ENCODE measurements at places on chromosomes 3 and 15.

DNA sequence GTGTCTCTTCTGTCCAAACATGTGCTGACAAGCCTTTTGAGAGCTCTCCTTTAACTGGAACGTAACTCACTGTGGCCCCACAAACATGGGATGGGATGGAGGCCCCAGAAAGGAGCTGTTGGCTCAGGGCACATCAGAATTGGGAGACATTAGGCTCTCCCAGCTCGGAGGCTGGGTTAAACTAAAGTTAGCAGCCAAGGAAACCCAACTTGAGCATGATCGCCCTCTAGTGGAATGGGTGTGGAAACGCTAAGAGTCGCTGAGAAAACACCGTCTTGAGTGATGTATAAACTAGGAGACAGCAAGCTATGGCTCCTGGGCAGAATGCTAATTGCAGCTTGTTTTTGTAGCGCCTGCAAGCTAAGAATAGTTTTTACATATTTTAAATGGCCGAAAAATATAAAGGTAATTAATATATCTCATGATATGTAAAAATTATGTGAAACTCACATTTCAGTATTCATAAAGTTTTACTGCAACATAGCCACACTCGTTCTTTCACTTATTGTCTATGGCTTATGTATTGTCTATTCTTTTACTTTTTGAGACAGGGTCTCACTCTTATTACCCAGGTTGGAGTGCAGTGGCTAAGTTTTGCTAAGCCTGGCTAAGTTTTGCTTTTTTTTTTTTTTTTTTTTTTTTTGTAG lies 138.8 kb upstream of the HACD2 start:
- H3K27ac ChIP-seq: no peak overlapping the region
- no peaks in the 10 kb centered on the region for H3K36me3 ChIP-seq
- no peak overlapping the region for H3K4me3 ChIP-seq
- peaks cover 10% of the 10 kb centered on the region for H3K4me1 ChIP-seq
- peak; percentile 33 for DNase-seq

GRCh38 chr15:55868707-55869106 lies 124.7 kb downstream of the NEDD4 start:
- DNase-seq: no peak
- no peaks in the 10 kb centered on the region for H3K4me1 ChIP-seq
- H3K27me3 ChIP-seq: no peaks in the 10 kb centered on the region

GRCh38 chr3:149163066-149163465 lies 33.6 kb downstream of the HPS3 start:
- no peak for DNase-seq
- H3K36me3 ChIP-seq: peaks cover 53% of the 10 kb centered on the region
- H3K27ac ChIP-seq: no peak overlapping the region
- H3K4me3 ChIP-seq: no peak overlapping the region
- no peaks in the 10 kb centered on the region for H3K27me3 ChIP-seq

DNA sequence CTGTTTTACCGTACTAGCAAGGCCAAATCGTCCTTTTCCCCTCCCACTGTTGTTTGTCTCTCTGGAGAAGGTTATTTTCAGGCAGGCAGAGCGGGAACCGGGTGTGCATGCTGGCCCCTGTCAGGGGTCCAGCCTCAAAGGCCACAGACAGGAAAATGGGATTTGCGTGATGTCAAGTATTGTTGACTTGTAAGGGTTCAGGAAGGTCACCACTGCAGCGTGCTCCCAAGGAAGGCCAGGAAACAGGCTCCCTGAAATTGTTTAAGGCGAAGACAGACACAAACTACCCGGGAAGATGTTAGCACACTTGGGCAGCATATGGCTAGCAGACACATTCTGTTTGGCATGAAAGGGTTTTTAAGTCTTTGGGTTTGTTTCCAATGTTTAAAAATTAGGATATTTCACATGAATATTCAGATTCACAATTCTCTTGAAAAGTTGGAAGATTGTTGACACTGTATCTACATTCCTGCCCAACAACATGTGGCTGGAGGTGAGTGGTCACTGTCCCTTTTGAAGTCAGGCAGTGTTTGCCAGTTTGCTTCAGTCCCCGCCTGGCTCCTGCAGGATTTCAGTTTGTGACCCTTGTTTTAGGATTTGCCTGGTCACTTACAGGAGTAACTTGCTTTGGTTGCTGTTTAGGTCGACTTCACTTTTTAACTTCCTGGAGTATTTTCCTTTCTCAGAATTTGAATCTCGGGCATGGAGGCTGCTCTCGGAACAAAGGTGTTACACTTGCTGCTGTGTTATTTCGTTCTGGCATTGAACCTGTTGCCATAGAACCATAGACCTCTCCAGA lies 90.4 kb downstream of the BDH1 start:
- H3K27me3 ChIP-seq: peaks cover 72% of the 10 kb centered on the region
- no peak overlapping the region for H3K27ac ChIP-seq
- no peaks in the 10 kb centered on the region for H3K4me1 ChIP-seq
- no peak overlapping the region for H3K4me3 ChIP-seq

DNA sequence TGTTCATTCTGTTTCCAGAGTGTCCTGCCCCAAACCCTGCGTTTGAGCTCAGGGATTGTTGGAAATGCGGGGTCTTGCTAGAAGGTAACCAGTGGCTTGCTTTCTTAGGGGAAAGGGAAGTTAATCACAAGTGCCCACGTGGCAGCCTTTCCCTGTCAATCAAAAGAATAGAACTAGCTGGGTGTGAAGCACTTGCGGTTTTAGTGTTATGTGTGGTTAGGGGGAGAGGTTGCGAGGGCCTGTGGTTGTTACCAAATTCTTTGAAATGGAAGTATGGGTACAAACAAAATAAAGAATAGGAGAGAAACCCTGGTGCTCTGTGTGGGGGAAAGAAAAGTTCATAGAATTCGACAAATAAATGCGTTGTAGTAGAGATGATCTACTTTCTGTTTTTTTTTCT lies 67.6 kb downstream of the FNDC3B start:
- peak; percentile 68 for DNase-seq
- peak overlapping the region; percentile 95 for H3K27ac ChIP-seq
- peak overlapping the region; percentile 76 for H3K4me3 ChIP-seq
- H3K27me3 ChIP-seq: no peaks in the 10 kb centered on the region

DNA sequence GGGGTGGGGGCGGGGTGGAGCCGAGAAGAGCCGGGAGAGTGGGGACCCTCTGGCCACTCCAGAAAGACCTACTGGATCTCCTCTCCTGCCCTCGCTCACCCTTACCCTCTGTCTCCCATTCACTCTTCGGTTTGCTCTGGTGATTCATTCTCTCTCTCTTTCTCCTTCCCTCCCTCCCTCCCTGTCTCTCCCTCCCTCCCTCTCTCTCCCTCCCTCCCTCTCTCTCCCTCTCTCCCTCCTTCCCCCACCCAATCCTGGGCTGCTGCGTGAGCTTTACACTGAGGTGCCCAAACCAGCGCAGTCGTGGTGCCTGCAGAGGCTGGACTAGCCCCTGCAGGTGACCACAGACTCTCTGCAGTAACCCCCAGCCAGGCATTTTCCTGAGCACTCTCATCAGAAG lies 32.2 kb upstream of the ADAMTS17 start:
- no peak for DNase-seq
- no peaks in the 10 kb centered on the region for H3K4me1 ChIP-seq

- H3K27ac ChIP-seq: no peak overlapping the region
- DNase-seq: no peak
- no peaks in the 10 kb centered on the region for H3K27me3 ChIP-seq
- H3K36me3 ChIP-seq: peaks cover 9% of the 10 kb centered on the region
Measured at GRCh38 chr3:108209579-108209978, 12.6 kb downstream of the IFT57 start.

DNA sequence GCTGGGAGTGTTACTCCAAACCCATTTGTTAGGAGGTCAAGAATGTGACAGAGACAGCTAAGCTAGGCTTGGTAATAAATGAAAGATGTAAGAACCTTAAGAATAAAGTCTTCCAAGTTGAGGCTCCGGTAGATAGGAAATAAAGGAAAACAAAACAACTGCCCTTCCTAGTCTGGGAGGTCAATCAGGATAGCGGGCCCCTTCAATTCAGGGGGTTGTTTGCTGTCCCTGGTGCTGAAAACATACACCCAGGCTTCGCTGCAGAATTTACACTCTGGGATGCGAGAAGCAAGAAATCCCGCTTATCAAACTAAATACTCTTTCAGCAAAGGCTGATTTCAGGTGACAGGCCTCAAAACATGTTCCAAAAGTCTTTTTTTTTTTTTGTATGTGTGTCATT lies 393.4 kb downstream of the NTRK3 start:
- DNase-seq: no peak
- peaks cover 10% of the 10 kb centered on the region for H3K27me3 ChIP-seq
- H3K4me1 ChIP-seq: no peaks in the 10 kb centered on the region
- no peak overlapping the region for H3K27ac ChIP-seq

- H3K27me3 ChIP-seq: no peaks in the 10 kb centered on the region
- H3K27ac ChIP-seq: no peak overlapping the region
- DNase-seq: no peak
- no peak overlapping the region for H3K4me3 ChIP-seq
- no peaks in the 10 kb centered on the region for H3K4me1 ChIP-seq
Measured at GRCh38 chr3:33105341-33105948, 8.4 kb upstream of the CRTAP start.

DNA sequence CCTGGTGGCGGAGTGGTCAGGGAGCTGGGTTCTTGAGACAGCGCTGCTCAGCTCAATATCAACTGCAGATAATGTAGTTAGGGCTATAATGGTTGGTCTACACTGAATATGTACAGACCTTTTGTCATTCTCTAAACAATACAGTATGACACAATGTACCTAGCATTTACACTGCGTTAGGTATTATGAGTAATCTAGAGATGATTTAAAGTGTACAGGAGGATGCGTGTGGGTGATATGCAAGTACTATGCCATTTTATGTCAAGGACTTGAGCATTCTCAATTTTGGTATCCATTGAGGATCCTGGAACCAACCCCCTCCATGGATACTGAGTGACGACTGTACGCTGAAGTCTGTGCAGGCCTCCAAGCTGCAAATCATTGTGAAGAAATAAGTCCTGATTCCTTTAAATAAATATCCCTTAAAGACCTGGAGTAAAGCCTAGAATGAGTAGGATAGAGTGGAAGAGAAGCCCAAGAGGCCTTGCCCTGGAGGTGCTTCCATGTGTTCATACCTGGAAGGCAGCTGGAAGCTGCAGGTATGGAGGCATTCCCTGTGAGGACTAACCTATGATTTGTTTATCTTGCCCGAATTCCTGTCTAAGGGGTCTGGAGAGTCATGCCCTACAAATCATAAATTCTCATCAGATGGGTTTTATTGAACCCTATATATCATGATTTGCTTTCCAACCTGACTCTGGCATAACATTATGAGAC lies 15.7 kb upstream of the RTP1 start:
- no peaks in the 10 kb centered on the region for H3K4me1 ChIP-seq
- H3K27me3 ChIP-seq: peaks cover 63% of the 10 kb centered on the region
- DNase-seq: no peak
- no peak overlapping the region for H3K4me3 ChIP-seq

GRCh38 chr15:35723852-35724251 lies 177.9 kb upstream of the DPH6 start:
- no peak overlapping the region for H3K27ac ChIP-seq
- DNase-seq: no peak
- H3K36me3 ChIP-seq: peaks cover 2% of the 10 kb centered on the region
- H3K4me3 ChIP-seq: no peak overlapping the region

GRCh38 chr3:25156626-25157025 lies 271.4 kb upstream of the RARB start:
- no peak overlapping the region for H3K4me3 ChIP-seq
- H3K4me1 ChIP-seq: no peaks in the 10 kb centered on the region
- no peak overlapping the region for H3K27ac ChIP-seq
- H3K27me3 ChIP-seq: no peaks in the 10 kb centered on the region
- no peaks in the 10 kb centered on the region for H3K36me3 ChIP-seq

DNA sequence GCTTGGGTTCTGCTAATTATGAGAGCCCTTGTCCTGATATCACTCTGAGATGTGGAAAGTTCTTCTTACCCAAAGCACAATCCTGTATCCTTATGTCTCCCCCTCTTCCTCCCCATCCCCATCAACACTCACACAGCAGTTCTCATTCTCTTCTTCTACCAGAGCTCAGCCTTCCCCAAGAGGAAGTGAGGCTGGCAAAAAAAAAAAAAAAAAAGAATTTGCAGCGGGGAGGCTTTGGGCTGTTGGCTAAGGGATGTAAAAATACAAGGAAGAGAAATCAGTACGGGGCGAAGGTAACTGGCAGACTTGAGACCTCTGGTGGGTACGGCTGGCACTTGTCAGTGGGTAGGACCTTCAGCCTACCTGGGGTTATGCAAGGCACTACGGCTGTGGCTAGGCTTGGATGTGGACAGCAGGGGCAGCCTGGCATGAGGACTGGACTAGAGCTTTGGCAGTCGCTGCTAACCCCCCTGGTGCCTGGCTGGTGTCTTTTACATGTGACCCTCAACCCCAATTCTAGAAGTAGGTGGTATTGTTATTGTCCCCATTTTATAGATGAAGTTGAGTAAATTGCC lies 5.4 kb downstream of the VIPR1 start:
- H3K36me3 ChIP-seq: peaks cover 5% of the 10 kb centered on the region
- H3K4me3 ChIP-seq: no peak overlapping the region
- peaks cover 11% of the 10 kb centered on the region for H3K4me1 ChIP-seq
- no peak overlapping the region for H3K27ac ChIP-seq
- DNase-seq: no peak

GRCh38 chr3:186003610-186004009 lies 65.8 kb upstream of the TRA2B start:
- no peak for DNase-seq
- H3K27me3 ChIP-seq: peaks cover 48% of the 10 kb centered on the region
- no peak overlapping the region for H3K4me3 ChIP-seq
- H3K27ac ChIP-seq: no peak overlapping the region
- H3K4me1 ChIP-seq: no peaks in the 10 kb centered on the region
- no peaks in the 10 kb centered on the region for H3K36me3 ChIP-seq

DNA sequence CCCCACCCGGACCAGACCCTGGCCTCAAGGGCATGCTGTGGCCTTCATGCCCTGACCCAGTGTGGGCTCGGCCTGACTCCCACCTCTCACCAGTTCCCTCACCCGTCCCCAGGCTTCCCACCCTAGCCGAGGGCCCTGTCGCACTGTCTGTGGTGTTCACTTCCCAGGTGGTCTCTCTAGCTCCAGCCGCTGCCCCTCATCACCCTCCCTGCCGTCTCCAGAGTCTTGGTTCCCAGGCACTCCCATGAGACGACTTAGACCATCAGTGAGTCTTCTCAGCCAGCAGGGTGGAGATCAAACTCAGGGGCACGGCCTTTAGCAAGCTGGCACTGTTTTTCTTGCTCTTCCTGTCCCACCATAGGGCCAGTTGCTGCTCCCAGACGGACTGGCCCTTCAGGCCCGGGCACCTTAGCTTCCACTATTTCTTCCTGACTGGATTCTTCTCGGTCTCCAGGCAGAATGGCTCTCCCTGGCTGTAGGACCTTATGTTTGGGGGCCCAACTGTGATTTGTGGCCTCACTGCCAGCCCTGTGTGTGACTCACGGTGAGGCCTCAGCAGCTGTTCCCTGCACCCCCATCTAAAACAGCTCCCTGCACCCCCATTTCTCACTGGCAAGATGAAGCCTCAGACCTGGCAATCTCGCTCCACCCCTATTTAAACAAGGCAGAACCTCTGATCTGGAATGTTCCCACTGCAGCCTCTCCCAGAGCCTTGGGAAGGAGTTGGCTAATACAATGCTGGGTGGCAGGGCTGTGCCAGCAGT lies 9.4 kb upstream of the PCSK6 start:
- no peak for DNase-seq
- H3K36me3 ChIP-seq: peaks cover 3% of the 10 kb centered on the region
- peaks cover 83% of the 10 kb centered on the region for H3K27me3 ChIP-seq
- H3K4me1 ChIP-seq: peaks cover 21% of the 10 kb centered on the region
- H3K27ac ChIP-seq: no peak overlapping the region
- H3K4me3 ChIP-seq: no peak overlapping the region
